ENCODE measurements at places on chromosomes 11 and 22.

DNA sequence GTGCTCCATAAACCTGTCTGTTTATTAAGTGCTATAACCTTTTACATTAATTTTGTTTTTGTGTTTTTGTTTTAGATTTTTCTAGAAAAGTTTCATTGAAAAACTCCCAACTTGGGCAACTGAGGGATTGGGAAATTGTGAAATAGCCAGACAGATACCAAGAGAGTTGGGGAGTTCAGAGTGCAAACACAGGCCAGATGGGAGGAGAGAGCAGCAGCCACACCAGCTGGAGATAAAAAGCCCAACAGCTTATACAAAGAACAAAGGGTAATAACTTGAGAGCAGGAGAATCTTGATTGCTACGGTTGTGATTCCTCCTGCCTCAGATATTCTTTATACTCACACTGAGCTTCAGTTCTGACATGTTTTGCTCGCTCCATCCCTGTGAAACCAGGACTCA, 1642.2 kb downstream of the LRRC4C start:
- DNase-seq = no peak

DNA sequence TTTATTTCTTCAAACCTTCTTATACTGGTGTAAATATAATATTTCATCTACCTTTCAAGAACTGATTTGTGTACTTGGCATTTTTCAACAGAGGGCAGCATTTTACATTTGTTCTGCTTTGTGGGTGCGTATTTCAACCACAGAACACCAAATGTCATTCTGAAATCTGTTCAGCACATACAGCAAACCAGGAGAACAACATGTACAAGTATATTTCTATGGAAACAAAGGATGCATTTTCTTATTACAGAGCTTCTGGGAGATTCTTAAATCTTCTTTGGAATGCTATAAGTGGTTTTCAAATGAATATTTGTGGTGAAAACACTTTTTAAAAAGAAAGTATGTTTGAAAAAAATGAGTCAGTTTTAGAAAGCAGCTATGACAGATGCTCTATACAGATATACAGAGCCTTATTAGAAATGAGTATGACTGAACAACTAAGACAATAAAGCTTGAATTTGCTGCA, 946.0 kb downstream of the FAM181B start:
- peak; percentile 12 for DNase-seq

DNA sequence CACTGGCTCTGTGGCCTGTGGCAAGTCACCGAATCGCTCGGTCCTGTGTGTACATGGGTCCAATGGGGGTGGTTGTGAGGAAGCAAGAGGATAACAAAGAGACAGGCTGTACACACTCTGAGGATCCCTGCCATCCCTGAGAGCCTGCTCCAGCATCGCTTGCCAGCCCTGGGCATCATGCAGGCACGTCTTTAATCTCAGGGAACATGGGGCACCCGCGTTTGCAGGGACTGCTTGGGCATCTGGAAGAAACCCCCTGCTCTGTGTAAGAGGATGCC, 1.3 kb upstream of the C1QTNF5 start:
- no peak for DNase-seq

DNA sequence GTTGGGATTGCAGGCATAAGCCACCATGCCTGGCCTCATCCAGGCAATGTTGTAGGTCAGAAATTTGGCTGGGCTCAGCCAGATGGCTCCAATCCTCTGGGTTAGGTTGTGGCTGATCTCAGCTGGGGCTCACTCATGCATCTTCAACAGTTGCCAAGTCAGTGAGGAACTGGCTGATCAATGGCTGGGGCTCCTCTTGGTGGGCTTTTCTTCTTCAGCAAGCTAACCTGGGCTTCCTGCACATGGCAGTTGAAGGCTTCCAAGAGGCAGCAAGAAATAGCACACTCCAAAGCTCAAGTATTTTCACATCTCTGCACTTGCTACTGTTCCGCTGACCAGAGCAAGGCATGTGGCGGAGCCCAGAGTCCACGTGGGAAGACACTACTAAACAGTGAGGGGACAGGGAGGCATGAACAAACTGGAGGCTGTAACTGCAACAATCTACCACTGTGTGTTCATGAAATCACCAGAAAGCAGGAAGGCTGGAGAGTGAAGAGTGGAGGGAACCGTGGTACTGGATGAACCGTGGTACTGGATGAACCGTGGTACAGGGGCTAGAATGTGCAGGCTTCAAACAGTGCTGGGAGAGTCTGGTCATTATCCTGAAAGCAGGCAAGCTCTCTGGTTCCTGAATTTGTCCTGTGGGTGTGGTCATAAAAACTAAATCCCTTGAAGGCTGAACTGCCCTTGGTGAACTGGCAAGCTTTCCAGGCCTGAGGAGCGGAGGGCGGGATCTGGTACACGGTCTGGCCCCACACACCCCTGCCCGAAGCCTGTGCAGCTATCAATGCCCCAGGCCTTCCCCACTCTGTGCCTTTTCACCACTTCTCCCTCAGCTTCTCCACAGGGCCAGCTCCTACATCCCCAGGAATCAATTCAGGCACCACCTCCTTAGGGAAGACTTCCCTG, 20.2 kb downstream of the CHST1 start:
- no peak for DNase-seq

- peak; percentile 54 for DNase-seq
Observed at GRCh38 chr11:45089251-45089650, 57.2 kb upstream of the PRDM11 start.

DNA sequence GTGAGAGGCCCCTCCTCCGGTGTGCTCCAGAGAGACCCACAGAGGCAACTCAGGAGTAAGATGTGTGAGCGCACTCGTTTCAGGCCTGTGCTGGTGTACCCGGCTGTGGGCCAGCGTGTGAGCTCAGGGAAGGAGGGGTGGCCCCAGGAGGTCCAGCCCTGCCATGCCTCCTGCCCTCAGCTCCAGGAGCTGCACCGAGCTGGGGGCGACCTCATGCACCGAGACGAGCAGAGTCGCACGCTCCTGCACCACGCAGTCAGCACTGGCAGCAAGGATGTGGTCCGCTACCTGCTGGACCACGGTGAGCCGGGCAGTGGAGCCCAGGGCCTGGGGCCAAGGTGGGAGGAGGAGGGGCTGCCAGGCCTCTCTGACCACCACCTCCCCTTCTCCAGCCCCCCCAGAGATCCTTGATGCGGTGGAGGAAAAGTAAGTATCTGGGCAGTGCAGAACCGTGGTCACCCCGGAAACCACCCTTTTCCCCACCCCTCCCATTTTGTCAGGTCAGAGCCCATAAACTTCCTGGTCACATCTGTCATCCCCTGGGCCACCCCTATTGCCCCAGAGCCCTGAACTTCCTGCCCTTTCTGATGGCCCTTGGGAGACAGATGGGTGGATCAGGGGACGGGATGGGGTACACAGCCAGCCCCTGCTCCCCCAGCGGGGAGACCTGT, 2.5 kb upstream of the MDK start:
- DNase-seq = no peak

DNA sequence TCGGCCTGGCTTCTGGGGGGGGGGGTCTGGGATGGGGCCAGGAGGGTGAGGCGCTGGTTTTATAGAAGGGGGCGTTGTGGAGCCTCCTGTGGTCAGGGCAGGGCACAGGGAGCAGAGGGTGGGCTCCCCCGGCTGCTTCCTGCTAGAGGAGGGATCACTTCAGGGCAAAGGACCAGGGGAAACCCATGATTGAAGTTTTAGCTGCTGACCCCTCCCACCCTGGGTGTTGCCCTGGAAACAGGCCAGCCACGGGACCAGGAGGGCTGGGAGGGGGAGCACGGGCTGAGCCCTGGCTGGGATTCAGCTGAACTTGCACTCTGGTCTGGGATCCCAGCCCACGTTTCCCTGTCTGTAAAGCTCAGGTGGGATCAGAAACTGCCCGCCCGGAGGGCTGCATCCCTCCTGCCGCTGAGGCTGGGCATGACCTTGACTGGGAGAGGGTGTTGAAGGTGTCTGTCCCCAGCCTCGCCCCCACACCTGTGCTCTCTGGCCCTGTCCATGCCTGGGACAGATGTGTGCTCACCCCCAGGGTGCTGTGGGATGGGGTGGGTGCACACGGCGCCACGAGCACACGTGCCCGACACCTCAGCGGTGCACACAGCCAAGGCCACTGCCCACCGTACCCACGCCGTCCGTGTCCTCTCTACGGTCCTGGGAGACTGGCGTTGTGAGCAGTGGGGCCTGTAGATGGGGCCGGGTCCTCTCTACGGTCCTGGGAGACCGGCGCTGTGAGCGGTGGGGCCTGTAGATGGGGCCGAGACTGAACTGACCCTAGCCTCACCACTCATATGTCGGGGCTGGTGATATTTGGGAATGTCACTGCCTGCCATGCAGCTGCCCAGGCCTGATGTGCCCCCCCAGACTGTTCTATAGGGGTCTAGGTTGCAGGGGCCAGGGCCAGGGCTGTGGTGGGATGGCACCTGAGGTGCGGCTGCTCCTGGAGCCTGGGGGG, 2.3 kb downstream of the TSPAN4 start:
- DNase-seq = peak; percentile 95

DNA sequence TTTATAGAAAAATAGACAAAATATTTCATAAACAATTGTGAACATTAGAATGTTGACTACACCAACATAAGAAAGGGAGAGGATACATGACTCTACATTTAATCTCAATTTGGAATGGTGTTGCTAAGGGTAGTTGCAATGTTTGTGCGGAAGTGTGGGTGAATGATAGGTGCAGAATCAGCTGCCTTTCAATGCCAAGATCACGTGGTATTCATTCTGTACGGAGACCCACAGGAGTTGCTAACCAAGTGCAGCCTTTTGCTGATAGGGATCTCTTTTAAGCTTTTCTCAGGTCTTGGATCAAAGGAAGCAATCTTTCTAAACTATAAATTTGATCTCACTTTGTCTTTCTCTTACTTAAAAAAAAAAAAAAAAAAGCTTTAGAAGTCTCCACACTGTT, 29.8 kb upstream of the CTSC start:
- DNase-seq = no peak

DNA sequence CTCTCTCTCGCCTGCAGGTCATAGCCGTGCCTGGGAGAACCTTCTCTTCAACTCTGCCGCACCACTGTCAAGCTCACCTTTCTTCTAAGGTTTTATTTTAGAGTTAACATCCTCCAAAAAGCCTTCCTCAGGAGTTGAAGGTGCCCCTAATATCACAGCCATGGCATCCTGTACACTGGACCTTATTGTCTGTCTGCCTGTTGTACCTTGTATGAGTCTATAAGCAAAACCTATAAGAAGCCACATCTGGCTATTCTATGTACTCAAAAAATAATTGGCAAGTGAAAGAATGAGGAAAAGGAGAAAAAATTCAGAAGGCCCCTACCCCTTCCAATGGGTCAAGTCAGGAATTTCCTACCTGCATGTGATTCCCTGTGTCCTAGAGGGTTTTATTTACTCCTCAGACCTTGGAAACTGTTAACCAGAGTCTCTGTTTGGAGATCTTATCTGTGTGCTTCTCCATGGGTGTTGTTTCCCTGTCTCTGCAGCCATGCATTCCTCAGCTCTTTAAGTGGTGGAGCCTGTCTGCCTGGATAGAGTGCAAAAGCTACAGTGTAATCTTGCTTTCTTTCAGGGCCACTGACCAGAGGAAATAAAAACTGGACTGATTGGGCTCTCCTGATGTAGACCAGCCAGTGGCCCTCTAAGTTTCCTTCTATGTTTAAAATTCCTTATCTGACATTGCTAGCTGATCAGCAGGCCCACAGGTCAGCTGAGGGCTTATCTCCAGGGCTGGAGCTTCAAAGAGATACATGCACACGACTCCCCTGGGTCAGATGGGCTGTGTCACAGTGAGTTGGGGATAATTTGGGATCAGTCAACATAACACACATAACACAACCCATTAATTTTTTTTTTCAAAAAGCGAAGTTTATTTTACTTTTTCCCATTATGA, 37.6 kb upstream of the TMEM135 start:
- no peak for DNase-seq

DNA sequence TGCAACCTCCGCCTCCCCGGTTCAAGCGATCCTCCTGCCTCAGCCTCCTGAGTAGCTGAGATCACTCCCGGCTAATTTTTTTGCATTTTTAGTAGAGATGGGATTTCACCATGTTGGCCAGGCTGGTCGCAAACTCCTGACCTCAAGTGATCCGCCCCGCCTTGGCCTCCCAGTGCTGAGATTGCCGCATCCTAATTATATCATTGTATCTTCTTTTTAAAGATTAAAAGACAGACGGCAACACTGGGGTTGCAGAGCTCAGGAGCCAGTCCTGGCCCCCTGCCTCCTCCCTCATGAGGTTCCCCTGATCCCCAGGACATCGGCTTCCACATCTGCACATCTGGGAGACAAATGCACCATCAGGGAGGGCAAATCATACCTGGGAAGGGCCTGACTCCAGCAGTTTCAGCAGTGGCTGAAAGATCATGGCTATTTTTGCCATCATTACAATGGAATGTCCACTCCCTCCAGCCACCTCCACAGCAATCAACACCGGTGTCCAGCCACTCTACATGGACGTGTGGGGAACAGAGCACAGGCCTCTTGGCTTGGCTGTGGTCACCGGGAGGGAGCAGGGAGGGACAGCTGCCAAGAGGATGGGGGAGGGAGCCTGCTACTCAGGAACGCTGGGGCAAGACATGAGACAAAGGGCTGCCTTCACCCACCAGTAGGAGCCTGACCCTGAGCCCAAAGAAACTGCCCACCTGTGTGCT, 9.2 kb upstream of the CELSR1 start:
- DNase-seq = peak; percentile 63

- no peak for DNase-seq
Observed at GRCh38 chr11:34558211-34558610, 44.6 kb upstream of the ELF5 start.

DNA sequence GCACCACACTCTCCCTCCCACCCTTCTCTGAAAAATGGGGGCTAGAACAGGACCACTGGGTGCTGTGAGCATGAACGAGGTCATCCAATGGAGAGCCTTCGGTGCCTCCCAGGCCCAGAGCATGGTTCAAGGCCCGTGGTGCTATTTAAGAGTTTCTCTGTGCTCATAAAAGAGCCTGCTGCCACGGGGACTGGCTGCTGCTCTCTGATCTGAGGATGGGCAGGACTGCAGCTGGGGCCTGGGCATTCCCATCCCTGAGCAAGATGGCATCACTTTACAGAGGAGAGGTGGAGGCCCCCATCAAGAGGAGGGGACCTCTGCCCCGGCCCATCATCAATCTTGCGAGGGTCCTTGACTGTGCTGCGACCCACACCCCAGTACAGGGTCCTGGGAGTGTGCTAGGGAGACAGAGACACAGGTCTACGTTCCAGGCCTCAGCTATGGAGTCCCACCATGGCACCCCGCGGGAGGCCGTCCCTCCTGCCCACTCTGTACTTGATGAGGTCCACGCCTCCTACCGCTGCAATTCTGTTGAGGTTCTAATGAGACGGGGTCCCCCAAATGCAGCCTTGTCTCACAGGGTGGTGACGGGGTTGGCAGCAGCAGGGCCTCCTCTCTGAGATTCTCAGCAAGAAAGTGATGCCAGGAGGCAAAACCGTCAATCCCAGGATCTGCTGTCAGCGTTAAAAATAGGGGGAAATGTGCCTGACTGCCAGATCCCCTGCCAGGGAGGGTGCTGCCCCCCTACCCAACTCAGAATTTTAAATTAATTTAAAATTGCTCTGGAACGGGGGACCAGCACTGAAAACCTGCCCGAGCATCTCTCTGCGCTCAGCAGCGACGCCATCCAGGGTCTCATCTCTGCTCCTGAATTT, 405.4 kb downstream of the SHANK2 start:
- no peak for DNase-seq

GRCh38 chr11:74319139-74319816, 7.8 kb upstream of the P4HA3 start:
- peak; percentile 7 for DNase-seq
